Brain pericyte (primary cell): ENCODE measurements at places on chromosomes 6 and 20.

- no peak for DNase-seq
Observed at GRCh38 chr6:140897349-140897748, 1235.4 kb upstream of the GJE1 start.

- DNase-seq: no peak
Observed at GRCh38 chr6:48139818-48140614, 29.0 kb upstream of the PTCHD4 start.

- DNase-seq: no peak
Observed at GRCh38 chr6:35230950-35231349, 17.2 kb downstream of the SCUBE3 start.

DNA sequence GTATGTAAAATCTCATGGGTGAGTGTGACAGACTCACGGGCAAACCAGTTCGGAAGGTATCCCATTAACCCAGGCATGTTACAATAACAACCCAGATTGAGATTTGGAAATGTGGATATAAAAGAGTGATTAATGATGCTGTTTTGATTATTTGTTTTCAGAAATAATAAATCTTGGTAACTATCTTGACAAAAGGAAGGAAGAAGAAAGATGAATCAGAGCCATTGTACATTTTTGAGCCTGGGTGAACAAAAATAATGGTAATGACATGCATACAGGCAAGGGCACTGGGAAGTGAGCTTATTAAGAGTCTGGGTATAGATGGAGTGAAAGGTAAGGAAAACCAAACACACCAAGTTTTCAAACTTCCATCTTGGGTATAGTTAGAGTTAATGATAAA is 862.0 kb downstream of the PHF3 start:
- no peak for DNase-seq
